ENCODE measurements at places on chromosomes 13 and 19. TPM values are rescaled to one million over a fixed set of nuclear protein-coding genes. Genes with fewer than 3 reads are reported as not detected.

DNA sequence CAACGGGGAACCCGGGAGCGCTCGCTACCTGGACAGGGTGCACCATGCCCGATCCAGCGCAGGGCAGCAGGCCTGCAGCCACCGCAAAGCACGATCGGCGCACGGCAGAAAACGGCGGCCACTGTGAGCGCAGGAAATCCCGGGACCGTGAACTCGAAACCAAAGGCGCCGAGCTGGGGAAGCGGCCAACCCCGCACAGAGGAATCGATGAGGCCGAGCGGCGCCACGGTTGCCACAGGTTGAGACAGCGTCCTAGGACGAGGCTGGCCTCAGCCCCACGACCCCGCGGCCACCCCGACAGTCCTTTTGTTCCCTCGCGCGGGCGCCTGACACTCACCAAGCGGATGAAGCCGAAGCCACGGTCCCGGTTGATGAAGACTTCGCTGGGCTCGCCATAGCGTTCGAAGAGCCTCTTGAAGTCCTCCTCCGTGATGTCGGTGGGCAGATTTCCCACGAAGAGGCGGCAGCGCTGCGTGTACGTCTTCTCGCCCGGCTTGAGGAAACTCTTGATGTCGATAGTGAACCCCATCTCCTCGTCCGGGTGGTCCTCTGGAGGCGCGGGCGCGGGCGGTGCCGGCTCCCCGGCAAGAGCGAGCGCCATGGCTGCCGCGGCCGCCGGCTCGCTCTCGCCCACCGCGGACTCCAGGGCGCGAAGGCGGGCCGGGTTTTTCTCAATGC is 557 bp downstream of the PSPC1 start:
- peak; percentile 15 for DNase-seq

DNA sequence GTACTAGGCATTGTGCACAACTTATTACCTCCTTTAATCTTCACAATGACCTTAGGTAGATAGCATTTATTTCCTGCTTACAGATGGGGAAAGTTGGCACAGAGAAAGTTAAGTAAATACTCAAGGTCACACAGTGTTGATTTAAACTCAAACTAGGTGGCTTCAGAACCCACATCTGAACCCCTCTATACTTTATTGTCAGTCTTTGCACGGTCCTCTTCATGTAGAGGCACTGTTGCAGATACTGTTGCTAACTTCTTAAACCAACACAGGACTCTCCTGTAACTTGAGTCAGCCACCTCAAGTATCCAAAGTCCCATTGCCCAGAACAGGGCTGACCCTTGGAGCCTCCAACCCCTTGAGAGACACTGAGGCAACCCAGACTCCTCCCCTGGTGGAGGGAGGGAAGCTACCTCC is 48.8 kb downstream of the FRY start:
- no peak for DNase-seq

DNA sequence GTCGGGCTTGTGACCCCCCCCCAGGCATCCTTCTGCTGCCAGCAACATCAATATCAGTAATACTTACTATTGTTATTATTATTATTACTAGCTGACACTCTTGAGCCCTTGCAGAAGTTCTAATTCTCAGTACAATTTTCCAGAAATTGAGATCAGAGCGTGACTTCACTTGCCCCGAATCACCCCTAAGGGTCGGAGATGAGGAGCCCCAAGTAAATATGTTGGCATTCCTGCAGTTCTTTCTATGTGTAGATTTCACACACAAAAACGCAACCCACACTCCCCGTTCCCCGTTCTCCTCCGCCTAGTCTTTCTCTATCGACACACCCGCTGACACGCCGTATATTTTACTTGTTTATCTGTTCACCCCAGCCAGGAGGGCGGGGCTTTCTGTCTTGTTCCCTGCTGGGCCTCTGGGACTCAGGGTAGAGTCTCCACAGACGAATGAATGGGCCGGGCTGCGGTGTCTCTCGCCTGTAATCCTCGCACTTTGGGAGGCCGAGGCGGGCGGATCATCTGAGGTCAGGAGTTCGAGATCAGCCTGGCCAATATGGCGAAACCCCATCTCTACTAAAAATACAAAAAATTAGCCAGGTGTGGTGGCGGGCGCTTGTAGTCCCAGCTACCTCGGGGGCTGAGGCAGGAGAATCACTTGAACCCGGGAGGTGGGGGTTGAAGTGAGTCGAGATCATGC is 14.7 kb downstream of the TLE5 start:
- peak; percentile 64 for DNase-seq

DNA sequence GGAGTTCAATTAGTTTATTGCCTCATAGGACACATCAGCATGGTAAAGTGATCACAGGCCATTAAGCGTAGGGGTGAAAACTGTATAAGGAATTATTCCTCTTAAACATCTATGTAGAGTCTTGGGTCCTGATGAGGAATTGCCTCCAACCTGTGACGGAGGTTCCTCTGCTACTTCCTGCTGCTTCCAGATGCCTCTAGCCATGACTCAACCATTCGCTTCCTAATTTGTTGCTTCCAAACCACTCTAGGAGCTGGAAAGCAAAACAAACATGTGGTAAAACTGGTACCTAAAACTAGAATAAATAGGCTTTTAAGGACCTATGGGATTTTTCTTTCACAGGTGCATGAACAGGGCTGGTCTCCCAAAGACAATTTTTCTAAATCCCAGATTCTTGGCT is 253.8 kb downstream of the KLF12 start:
- DNase-seq: no peak

GRCh38 chr19:27964185-27964584 is 1248.8 kb downstream of the UQCRFS1 start:
- DNase-seq: no peak

Gene ZNF615
- 5.7 TPM for total RNA-seq

Gene KLK13
- not detected for total RNA-seq

DNA sequence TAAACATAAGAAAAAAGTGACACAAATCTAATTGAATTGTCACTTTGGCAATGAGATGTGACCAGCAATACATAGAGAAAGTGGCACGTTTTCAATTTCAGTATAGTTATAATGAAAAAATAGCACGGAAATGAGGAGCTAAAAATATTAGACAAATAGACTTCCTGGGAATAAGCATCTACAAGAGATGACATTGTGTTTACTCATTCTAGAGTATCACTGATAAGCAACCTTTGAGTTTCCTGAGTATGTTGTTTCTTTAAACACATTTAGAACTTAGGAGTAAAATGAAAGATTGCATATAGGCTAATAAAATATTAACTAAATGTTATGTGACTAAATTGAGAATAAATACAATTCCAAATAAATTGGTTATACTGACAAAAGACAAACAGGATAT is 207.1 kb upstream of the SLITRK6 start:
- DNase-seq: no peak

Gene ZSCAN4
- total RNA-seq: not detected

Gene PRKACA
- total RNA-seq: 139 TPM

Gene TMEM238
- total RNA-seq: 2.2 TPM

DNA sequence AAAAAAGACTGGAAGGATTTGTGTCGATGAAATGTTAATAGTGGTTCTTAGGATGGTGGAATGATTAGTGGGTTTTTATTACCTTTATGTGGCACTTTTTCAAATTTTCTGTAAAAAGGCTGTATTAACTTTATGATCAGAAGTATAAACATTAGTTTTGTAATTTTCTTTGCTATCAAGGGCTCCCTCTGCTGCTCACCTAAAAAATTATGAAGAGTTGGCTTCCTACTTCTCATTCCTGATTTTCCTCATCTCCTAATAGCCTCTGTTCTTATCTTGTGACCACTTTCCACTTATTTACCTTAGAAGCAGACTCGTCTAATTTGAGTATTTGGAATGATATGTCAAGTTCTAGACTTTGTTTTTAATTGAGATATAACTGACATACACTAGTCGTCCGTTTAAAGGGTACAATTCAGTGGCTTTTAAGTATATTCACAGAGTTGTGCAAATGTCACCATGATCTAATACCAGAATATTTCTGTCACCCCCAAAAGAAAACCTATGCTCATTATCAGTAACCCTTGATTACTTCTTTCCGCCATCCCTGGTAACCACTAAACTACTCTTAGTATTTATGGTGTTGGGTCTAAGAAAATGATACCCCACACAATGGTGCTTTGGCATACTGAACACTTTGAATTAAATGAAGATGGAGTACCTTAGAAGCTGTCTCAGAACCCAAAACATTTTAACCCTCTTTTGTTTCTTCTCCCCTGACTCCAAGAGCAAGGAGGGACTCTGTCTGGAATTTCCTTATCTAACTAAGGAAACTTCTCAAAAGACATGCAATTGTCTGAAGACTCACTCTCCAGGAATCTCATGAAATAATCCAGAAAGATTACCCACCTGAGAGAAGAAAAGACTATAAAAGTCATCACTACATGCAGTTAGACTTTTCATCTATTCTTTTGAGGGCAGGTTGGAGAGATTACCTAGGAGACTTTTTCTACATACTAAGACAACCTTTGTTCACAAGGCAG is 311.3 kb downstream of the DLEU7 start:
- peak; percentile 35 for DNase-seq

Data from HFFc6 (cell line).